ENCODE measurements at places on chromosomes 2 and 18. TPM values are rescaled to one million over a fixed set of nuclear protein-coding genes. Genes with fewer than 3 reads are reported as not detected.

DNA sequence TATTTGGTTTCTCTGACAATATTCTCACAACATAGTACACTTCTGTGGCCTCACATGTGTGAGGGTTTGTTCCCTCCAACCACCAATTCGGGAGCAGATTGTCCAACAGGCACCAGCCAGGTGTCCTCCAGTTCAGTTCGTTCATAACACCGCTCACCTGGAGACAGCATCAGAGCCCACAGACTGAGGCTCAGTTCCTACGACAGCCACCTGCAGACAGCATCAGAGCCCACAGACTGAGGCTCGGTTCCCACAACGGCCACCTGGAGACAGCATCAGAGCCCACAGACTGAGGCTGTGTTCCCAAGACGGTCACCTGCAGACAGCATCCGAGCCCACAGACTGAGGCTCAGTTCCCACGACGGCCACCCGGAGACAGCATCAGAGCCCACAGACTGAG is 58.2 kb upstream of the SNTG2 start:
- DNase-seq, result no peak

Gene TOGARAM2
- under 0.01 TPM for total RNA-seq

- DNase-seq, result no peak
These were observed 153.3 kb upstream of the NOSTRIN start for GRCh38 chr2:168649105-168649504.

DNA sequence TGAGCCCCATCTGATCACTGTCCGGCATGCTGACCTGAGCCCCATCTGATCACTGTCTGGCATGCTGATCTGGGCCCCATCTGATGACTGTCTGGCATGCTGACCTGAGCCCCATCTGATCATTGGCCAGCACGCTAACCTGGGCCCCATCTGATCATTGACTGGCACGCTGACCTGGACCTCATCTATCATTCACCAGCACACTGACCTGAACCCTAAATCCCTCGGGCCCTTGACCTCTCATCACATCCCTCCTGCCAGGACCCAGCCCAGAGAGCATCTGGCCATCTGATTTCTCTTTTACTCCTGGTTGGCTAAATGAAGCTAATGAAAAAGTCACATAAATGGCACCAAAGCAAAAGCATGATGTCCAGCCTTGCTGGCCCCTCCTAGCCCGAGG is 207.1 kb downstream of the NDUFA10 start:
- no peak for DNase-seq

DNA sequence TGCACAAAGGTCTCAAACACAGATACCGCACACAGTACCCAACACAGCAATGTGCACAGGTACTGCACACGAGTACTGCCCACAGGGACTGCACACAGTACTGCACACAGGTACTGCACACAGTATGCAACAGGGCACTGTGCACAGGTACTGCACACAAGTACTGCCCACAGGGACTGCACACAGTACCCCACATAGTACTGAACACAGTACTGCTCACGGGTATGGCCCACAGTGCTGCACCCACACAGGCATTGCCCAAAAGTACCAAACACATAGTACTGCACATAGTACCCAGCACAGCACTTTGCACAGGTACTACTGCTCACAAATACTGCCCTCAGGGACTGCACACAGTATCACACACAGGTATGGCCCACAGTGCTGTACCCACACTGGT is 73.1 kb downstream of the ZNF236 start:
- DNase-seq, result no peak

Gene SERPINB3
- not detected for total RNA-seq

- DNase-seq, result no peak
These were observed 31.1 kb upstream of the PNO1 start for GRCh38 chr2:68126561-68126960.

DNA sequence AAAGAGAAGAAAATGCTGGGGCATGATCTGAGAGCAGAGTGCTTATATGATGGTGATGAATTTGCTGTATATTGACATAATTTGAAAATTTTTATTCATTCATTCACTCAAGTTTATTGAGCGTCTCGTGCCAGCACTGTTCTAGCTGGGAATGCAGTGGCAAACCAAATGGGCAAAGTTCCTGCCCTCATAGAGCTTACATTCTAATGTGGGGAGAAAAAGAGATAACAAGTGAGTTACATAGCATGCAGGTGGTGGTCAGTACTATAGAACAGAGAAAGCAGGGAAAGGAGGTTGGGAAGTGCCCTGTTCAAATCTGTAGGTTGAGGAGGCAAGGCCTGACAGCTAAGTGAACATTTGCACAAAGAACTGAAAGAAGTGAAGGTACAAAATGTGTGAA is 4.3 kb downstream of the CEP192 start:
- no peak for DNase-seq

Gene VIL1
- not detected for total RNA-seq

DNA sequence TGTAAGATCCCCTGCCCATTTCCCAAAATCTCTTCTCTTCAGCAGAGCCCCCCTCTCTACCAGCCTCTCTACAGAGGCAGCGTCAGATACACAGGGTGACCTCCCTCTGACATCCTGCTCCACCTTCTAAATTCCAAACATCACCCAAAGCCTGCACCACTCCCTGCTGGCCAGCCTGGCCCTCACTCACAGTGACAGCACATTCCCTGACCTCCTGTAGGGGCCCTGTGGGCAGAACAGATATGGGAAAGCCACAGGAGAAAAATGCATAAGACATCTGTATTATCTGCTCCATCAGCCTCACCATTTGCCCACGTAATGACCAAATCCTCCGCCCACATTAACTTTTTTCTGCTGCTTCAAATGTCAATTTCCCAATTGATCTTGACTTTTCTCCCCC is 40.6 kb downstream of the TRABD2A start:
- DNase-seq, result no peak

GRCh38 chr18:32769586-32770053 is 3.2 kb downstream of the KLHL14 start:
- peak; percentile 20 for DNase-seq

GRCh38 chr2:211351987-211352386 is 795.6 kb downstream of the CPS1 start:
- DNase-seq, result no peak

Gene DUSP2
- total RNA-seq, result 0.99 TPM

GRCh38 chr2:165793161-165793778 is 777 bp downstream of the GALNT3 start:
- no peak for DNase-seq

Gene CKAP2L
- total RNA-seq, result 0.60 TPM

DNA sequence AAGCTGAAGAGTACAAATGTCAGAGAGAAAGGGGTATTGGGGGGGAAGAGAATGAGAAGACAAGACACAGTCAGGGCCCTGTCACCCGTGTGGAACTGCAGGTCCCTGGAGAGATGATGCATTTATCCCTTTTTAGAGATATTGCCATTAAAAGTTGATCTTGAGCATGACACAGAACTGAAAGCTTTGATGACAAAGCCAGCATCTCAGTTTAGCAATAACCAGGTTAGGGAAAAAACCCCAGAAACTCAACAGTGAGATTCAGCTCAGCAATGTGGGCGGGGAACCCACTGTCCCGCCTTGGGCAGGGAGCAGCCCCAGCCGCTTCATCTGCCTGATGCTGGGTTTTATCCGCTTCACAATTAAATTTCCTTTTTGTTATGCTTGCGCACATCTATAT is 181.1 kb downstream of the NEDD4L start:
- no peak for DNase-seq

DNA sequence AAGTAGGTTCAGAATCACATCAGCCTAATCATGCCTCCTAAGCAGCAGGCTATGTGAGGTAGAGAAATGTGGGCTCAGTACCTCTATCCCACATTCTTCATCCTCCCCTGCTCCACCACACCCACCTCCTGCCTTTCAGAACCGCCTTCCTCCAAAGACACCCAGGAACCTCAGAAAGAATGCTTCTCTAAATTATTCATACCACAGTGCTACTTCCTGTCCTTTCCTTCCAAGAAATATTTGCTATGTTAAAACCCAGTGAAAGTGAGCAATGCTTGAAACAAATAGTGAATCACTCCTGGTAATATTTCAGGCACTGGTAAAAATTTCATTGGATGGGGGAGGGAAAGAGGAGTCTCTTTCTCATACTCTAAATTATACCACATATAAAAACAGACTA is 24.0 kb upstream of the CREB1 start:
- DNase-seq, result no peak

Gene ELMOD3
- total RNA-seq, result 10.1 TPM

Gene LYPD6
- 7.5 TPM for total RNA-seq
